Astrocyte of the cerebellum (primary cell): ENCODE measurements at places on chromosomes 7 and 10.

DNA sequence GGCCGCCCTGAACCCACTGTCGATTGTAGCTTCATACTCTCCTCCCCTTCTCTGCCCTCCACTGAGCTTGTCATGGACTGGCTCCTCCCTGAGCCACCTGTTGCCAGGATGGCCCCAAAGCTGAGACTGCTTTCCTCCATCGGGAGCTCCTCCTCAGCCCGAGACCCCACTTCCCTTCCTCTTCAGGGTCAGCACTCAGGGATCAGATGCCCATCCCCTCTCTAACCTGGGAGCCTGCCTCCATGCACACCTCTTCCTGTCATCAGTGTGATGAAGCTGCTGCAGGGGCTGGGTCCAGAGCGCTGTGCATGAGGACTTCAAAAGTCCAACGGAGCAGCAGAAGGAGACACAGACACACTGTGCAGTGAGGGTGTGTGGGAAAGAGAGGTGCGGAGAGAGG, 201.1 kb downstream of the WDR37 start:
- DNase-seq, result no peak

DNA sequence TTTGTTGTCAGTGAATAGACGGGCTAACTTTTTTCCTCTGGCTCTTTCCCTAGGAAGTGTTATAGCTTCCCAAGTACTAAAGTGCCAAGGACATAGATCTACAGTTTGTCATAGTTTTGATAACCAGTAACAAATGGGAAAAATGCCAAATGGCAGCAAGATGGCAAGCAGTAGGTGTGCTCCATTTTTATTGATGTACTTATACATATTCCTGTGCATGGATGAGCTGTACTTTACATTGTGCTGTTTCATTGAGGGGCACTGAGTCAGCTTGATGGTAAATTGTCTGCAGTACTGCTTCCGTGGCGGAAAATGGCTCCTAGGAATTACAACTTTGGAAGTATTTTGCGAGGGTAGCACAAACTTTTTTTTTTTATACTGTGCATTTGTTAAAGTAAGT, 7.1 kb downstream of the ADAM22 start:
- DNase-seq, result no peak

DNA sequence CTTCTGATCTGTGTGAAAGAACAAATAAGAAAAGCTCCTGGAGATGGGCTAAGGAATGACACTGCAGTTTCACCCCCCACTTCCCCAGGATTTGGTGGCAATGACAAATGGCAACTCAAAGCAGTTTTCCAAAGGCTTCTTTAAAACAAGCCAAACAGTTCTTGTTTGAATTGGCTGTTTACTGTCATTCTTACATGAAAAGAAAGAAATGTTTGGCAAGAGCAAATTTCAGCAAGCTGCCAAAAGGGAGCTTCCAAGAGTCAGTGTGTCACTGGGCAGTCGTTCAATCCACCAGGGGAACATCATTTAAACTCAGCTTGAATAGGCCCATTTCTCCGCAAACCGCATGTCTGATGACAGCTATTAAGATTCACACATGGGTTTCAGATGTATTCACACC, 119.0 kb upstream of the RHOBTB1 start:
- peak; percentile 61 for DNase-seq

DNA sequence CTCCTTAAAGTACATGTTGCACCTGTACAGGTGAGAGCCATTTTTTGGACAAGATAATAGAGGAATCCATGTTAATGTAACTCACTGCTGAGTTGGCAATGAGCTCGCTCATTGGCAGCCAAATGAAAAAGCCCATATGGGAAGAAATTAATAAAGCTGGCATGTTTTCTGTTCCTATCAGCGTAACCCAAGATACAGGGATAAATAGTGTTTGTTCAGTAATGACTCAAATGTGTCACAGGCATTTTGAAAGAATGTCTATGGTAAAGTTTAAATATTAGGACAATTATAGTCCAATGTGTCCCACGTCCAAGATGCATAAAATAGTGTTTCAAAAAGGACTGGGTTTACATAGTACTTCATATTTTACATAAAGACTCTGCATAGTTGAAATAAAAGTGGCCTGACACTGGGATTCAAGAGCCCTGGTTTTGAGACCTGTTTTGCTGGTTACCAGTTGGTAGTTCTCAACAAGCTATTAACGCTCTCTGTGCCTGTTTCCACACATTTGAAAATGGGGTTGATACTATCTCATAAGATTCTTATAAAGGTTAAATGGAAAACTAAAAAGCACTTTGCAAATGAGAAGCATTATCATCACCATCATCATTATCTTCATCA, 49.1 kb downstream of the MTURN start:
- DNase-seq, result no peak

DNA sequence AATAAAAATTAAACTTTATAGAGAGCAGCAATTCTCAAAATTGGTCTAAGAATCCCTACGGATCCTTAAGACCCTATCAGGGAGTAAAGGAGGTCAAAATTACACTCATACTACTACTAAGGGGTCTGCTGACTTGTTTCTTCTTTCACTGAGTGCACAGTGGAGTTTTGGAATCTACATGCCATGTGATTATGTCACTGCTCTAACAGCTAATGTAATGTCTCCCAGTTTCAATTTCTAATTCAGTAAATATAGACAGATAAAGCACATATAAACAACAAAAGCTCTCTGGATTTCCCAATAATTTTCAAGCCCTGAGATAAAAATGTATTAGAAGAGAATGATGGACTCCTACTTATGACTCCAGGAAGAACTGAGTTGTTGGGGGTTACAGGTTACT, 74.6 kb downstream of the WAPL start:
- DNase-seq, result no peak

DNA sequence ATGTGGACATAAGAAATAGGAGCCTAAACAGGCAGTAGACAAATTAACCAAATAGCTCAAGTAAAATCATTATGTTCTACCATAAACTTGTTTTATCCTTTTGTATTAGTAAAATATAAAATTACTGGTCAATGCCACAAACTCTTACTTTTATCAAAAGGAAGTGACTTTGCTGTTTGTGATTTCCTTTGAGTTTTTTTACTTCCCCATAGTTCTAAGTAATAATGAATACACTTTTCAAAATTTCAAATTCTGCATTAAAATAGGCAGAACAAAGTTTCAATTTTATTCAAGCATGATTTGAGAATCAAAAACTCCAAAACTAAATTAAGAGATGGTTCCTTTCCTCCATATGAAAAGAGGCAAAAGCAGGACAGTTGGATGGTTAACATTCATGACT, 139.7 kb upstream of the ABCB5 start:
- DNase-seq, result no peak

DNA sequence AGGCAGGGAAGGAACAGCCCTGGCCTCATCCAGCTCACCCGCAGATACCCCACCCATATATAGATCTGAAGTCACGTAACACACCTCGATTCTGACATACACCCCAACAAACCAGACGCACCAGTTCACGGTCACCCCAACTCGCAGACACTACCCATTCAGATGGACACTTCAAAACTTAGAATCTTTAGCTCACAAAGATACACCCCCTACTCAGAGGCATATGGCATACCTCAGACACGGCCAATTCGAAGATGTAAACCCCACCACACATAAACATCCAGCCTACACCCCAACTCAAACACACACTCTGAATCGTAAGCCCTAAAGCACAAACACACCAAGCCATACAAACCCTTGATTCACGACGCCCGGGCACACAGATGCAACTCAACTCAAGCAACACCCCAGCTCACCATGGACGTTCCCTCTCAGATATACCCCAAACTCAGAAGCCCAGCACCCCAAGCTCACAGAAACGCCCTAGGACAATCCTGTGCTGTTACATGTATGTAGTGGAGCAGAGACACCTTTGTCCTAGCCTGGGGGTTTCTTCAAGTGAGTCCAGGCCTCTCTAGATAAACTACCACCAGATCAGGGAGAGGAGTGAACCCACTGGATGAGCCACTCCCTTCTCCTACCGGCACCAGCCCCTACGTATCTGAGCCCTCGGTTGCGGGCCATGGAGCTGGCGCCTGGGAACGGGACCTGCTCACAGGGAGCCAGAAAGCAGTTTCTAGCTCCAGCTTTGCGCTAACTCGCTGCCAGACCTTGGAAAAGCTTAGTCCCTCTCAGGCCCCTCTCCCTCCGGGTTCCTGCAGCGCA, 8.8 kb downstream of the PSD start:
- no peak for DNase-seq

- peak; percentile 12 for DNase-seq
Observed at GRCh38 chr7:154503962-154504550, 451.9 kb downstream of the DPP6 start.

DNA sequence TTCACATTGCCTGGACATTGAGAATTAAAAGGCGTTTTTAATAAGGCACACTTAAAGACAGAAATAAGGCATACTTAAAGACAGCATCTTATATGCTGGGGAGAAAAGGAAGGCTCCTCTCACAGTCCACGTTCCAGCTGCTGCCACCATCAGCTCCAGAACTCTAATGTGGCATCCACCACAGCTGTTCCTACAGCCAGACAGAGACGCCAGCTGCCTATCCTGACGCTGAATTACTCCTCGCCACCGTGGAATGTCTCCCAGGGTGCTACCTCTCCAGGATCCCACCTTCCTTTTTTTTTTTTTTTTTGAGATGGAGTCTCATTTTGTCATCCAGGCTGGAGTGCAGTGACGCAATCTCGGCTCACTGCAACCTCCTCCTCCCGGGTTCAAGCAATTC, 30.8 kb downstream of the SLC37A3 start:
- no peak for DNase-seq

- DNase-seq, result no peak
Observed at GRCh38 chr7:15041226-15041625, 138.7 kb upstream of the DGKB start.

DNA sequence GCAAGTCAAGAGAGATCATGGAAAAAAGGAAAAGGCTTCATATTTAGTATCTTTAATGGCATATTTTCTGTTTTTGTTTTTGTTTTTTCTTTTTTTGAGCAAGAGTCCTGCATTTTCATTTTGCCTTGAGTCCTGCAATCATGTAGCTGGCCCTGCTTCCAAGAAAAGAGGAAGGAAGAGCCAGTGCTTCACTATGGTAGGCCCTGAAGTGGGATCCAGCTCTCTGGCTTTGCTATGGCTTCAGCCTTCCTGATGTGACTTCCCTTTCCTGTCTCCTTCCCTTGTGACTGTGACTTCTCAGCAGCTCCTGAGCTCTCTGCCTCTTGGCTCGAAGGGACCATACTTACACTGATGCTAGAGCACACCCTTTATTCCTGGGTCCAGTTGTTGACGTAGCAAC, 512.3 kb downstream of the INHBA start:
- DNase-seq, result no peak

- DNase-seq, result no peak
Observed at GRCh38 chr10:123518765-123519164, 147.4 kb upstream of the GPR26 start.

DNA sequence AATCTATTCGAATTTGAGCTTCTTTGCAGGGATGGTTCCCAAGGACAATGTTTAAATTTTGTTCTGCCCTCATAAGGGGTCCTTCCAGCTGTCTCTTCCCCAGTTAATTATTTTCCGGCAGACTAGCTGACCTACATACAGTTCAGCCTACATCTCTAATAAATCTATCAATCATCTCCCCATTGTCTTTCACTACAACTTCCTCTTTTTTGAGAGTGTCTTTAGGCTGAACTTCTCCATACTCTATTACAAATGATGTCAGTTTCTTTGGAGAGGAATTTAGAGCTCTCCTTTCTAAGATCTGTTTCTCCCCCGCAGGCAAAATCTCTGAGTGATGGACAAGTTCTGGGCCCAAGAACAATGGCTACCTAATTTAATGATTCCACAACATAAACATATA, 122.2 kb downstream of the PCLO start:
- no peak for DNase-seq

DNA sequence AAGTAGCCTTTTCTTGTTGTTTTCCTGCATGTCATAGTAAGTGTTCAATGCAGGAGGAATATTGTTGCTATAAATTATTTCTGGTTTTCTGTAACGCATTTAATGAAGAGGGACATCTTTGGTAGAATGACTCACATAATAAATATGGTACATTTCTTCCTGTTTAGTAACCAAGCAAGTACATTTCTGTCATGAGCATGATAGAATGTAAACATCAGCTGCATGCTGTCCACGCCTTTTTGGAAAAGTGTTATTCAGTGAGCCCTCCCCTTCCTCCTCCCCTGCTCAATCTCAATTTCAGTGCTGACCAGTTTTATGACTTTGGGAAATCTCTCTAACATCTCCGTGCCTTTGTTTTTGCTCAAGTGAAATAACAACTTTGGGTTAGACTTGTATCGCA, 664.0 kb downstream of the XPNPEP1 start:
- DNase-seq, result no peak

DNA sequence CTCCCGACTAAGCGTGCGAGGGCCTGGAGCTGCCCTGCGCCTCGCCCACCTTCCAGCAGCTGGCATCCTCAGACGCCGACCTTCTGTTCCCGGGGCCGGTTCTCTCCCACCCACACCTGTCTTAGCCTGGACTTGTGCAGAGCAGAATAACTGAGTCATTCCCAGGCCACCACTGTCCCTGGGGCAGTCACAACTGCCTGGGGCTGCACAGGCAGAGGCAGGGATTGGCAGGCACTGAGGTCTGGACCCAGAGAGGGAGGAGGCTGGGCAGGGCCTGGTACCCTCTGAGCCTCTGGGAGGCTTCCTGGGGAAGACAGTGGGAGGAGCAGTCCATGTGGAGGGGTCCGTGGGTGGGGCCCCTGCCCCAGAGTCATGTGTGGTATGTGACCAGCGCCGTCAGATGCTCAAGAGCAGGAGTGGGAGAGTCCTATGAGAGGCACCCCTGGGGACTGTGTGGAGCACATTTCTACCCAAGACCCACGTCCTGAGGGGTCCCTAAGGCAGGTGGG, 74.3 kb downstream of the NKX6-2 start:
- no peak for DNase-seq

GRCh38 chr10:69816521-69816920, 14.8 kb downstream of the COL13A1 start:
- DNase-seq, result no peak

DNA sequence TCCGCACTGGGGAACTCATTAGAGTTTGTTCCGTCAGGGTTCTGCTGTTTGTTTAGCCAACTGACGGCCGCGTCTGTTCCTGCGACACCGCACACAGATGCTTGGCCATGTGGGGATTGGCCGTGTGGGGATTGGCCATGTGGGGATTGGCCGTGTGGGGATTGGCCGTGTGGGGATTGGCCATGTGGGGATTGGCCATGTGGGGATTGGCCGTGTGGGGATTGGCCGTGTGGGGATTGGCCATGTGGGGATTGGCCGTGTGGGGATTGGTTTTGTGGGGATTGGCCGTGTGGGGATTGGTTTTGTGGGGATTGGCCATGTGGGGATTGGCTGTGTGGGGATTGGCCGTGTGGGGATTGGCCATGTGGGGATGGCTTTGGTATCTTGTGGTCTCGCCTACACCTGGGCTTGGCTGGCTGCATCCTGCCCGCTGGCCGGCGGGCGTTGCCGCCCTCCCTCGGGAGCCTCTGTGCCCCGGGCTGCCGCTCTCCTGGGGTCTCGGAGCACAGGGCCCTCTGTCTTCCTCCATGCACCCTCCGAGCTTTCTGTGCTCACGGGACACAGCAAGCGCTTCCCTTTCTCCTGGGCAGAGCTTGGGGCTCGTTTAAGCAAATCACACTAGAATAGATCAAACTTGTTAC, 62.5 kb downstream of the NKX6-2 start:
- DNase-seq, result no peak

DNA sequence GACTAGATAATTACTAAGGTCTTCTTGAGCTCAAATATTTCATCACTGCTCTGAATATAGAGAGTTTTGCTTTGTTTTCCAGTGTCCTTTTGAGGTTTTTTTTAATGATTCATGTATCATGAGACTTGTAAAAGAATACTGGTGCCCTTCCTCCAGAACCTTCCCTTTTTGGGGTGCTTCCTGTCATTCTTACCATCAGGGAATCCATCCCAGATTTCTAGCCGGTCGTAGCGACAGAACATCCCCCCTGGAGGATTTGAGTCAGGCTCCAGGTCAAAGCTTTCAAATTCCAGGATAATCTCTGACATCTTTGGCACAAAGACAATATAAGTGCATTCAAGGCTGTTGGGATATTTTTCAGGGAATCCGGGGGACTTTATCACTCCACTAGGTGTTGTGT, 71.0 kb downstream of the NRP1 start:
- DNase-seq, result no peak
